ENCODE measurements at places on chromosomes 5 and 9.

DNA sequence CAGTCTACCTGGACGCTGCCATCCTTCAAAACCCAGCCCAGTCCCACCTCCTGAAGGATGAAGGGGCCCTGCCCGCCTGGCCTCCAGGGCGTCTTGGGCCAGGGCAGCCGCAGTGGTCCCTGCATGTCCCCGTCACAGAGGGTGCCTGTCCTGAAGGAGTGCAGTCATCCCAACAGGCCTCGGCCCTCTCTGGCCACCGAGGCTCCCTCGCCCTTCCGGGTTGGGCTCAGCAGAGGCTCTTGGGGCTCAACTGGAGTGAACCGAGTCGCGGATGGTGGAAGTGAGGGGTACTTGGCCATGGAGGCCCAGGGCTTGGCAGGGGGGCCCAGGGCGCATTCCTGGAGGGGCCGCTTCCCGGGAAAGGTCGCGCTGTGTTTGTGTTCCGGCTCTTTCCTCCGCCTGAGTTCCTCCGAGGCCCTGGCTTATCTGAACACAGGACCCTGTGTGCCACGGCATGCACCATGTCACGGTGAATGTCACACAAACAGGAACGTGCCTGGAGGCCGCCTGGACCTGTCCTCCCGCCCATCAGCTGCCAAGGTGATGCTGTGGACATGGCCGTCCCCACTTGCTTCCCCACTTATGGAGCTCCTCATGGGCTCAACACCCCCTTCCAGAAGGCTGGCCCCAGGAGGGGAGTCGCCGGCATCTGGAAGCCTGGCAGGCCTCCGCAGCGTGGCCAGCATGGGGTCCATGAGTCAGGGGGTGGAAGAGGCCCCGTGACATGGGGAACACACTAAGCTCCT, 25.7 kb upstream of the OBP2B start:
- DNase-seq: no peak

DNA sequence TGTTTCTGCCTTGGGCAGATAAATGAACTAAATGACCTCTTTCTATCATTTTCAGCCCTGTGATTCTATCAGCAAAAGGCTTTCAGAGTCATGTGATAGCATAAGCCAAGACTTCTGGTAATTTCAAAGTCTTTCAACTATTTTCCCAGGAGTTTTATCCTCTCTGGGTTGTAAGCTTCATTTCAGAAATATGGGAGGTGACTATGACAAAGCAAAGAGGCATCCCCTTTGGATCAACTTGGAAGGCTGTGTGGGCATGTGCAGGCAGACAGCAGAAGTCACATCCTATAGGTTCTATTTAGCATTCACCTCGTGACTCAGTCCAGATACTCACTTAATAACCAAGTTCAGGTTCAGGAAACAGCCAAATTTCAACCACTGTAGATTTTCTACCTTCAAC, 149.0 kb upstream of the FST start:
- no peak for DNase-seq

DNA sequence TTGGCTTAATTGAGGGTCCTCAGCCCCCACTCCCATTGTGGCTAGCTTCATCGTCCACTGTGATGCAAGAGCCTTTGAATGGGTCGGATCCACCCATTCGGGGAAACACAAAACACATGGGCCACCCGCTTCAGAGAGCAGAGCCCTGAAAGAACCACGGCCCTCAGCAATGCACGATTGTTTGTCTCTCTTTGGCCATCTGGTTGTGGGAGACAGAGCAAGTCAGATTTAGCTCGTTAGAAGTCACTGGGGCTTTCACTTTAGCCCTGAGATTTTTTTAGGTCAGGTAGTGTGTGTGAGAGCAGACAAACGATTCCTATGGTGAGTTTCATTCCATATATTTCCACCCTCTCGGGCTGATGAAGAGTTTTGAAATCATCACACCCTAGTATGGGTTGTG, 12.9 kb upstream of the COL15A1 start:
- DNase-seq: no peak

DNA sequence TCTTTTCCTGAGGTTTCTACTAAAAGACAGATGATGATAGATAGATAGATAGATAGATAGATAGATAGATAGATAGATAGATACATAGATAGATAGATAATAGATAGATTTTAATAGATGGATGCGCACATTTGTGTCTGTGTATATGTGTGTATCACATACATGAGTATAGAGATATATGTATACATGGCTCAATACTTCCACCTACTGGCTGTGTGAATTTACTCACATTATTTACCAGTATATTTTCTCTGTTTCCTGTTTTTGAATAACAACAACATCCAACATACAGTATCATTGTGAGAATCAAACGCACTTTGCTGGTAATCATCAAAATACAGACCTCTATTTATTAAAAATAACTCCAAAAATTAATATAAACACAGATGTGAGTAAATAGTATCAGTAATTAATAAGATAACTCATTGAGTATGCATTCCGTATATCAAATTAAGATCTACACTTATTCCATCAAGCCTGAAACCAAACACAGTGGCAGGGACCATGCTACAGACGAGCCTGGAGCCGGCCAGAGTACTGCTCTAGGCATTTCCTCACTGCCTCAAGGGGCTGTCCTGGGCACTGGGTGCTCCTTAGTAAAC, 338.0 kb downstream of the SEMA5A start:
- DNase-seq: peak; percentile 50

DNA sequence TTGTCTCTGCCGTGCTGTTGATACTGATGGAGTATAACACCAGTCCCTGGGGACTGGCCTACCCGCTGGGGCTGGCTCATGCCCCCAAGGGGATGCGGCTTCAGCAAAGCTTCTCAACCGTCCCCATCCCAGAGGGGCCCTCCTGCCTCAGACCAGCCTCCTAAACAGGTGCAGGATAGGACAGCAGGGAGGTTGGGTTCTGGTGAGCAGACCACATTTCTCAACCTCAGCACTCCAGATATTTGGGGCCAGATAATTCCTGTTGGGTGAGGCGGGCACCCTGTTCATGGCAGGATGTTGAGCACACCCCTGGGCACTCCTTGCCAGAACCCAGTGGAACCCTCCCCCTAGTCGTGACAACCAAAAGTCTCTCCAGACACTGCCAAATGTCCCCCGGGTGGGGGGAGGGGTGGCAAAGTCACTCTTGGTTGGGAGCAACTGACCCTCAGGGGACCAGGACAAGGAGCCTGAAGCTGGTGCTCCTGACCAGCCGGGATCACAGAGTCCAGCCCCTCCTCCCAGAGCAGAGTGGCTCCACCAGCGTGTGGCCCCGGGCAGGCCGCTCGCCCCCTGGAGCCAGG, 107.8 kb downstream of the ZNF354C start:
- no peak for DNase-seq

DNA sequence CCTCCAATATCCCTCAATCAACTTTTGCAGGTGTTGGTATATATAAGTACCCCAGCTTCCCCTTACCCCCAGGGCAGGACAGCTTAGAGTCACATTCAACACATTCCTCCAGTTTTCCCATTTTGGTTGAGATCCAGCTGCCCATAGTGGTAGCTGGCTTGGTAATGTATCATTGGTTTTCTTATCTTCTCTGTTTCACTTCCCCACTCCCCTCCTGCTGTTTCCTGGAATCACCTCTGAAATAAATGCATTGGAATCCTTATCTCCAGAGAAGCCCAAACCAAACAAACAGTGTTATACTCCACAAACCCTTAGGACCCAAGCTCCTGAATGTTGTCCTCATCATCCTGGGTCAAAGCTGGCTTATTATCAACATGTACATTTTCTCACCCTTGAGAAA, 184.8 kb downstream of the TMEM38B start:
- DNase-seq: no peak

DNA sequence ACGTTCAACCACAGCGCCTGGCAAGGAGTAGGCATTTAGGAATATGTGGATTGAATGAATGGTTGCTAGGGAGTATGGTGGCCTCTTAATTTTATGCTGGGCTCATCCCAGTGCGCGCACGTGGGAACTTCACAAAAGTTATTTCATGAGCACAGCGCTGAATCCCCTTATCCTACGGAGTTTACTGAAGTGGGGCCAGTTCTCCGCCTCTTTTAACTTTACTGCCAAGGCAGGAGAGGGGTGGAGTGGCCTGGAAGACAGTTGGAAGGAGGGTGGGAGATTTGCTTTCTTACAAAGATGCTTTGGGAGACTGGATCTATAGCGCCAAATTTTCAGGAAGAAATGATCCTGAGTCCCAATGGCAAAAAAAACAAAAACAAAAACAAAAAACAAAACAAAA, 326.5 kb downstream of the SH3GL2 start:
- no peak for DNase-seq

DNA sequence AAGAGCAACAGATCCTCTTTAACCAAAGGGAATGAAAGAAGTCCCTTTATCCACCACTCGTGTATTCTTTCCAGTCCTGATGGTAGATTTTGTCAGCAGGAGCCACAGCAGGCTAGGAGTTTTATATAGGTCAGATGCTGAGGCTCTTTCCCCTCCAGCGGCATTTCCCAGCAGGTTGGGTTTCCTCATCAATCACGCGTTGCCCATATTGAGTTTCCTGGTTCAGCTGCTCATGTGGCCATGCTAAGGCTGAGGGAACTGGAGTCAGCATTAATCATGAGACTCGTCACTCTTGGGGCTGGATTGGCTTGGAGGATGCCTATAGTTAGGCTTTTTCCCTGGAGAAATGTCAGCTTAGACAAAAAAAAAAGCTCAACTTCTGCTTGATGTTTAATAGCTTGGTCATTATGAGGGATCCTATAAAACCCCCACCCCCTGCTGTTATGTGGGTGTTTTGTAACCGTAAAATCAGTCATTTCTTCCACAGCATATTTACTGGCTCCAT, 193.4 kb upstream of the GAS1 start:
- peak; percentile 81 for DNase-seq

DNA sequence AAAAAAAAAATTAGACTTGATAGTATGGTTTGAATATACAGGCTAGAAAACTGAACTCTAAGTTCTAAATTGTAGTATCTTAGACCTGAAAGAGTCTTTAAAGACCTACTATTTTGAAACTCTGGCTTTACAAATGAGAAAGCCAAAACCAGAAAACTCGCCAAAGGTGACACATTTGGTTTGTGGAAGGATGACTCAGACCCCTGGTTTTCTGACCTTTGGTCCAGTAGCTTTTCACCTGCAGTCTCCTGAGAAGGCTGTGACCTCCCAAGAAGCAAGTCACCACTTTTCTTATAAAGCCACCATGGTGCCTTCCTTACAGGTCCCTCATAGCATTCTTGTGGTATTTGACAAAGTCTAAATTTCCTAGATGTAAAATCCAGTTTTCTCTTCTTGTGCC, 102.1 kb upstream of the CEP78 start:
- no peak for DNase-seq

DNA sequence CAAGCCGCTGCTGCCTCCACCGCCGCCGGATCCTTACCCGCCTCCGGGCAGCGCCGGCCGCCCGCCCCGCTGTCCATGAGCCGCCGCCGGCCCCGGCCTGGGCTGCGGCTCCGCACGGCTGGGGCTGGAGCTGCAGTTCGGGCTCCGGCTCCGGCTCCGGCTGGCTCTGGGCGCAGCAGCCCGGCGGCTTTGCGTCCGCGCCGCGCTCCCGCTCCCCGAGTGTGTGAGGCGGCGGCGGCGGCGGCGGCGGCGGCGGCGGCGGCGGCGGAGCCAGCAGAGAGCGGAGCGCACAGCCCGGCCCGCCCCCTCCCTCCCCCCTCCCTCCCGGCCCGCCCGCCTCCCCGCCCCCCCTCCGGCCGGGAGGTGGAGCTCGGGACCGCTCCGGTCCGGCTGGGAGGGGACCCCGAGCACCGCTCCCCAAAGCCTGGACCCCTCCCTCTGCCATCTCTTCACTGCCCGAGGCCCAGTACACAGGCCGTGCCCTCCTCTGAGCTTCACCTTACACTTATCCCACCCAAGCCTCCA, at the start of gene PCDH1:
Gene PCDH1, minus strand, starts transcription at position 225 of the 525 bp plus-strand sequence. Its CDS starts 148 bp downstream, at position 77.
- no peak for DNase-seq

- no peak for DNase-seq
Measured at GRCh38 chr5:96712100-96712746, 50.0 kb downstream of the CAST start.
